ENCODE measurements at places on chromosomes 6 and 20. TPM values are rescaled to one million over a fixed set of nuclear protein-coding genes. Genes with fewer than 3 reads are reported as not detected.

PTGIS gene
- 28.8 TPM for polyA plus RNA-seq

- DNase-seq, result no peak
Measured at GRCh38 chr20:9635750-9636149, 121.4 kb downstream of the LAMP5 start.

SLC17A9 gene
- polyA plus RNA-seq, result 14.4 TPM

UBE2C gene
- polyA plus RNA-seq, result 90.8 TPM

GRCh38 chr6:94129926-94130325 is 710.6 kb upstream of the EPHA7 start:
- no peak for DNase-seq

- DNase-seq, result no peak
Measured at GRCh38 chr6:14434916-14435690, 317.5 kb downstream of the CD83 start.

GRCh38 chr20:40743141-40743775 is 54.2 kb upstream of the MAFB start:
- no peak for DNase-seq

GRCh38 chr20:6492271-6493055 is 275.0 kb upstream of the BMP2 start:
- no peak for DNase-seq

CCM2L gene
- polyA plus RNA-seq, result not detected

- DNase-seq, result no peak
Measured at GRCh38 chr20:3691306-3691705, 9.5 kb upstream of the ADAM33 start.

GRCh38 chr6:153312634-153313033 is 181.6 kb upstream of the RGS17 start:
- DNase-seq, result no peak

GRCh38 chr6:147911686-147912085 is 403.2 kb downstream of the SAMD5 start:
- no peak for DNase-seq

DNA sequence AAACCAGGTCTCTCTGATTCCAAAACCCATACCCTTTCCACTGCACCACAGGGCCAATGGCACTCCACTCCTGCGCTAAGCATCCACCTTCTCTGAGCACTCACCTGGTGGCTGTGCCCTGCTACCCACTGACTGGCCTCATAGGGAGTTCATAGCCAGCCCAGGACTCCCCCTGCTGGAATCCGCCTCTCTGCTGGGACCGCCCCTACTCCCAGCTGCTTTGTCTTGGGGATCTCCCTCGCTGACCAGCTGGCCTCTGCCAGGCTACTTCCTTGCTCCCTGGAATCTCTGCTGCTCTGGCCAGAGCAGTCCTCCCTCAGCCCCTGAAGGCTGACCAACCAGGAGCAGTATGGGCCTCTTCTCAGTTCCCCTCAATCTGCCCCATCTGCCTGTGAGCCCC is 129.7 kb downstream of the FAXC start:
- DNase-seq, result no peak

DNA sequence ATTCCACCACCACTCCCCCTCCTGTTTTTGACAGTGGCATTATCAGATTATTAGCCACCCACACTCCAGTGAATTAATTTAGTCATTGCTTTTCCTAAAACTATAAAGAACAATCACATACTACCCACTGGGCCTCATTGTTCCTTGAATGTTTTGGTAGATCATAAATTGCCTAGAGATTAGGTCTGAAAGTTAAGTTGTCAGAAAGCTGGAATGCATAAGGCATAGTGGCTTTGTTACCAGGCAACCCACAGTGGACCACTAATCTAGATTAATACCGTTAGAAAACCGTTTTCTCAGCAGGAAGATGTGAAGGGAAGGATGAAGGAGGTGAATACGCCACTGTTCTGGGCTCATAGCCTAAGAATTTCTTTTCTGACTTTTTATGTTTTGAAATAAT is 75.6 kb downstream of the SAMD3 start:
- no peak for DNase-seq

PKHD1 gene
- not detected for polyA plus RNA-seq

- DNase-seq, result no peak
Measured at GRCh38 chr6:1957746-1958145, 287.7 kb downstream of the GMDS start.

GRCh38 chr6:21438986-21439352 is 154.6 kb upstream of the SOX4 start:
- DNase-seq, result no peak

GRCh38 chr6:121160276-121160675 is 174.0 kb downstream of the TBC1D32 start:
- DNase-seq, result no peak

DNA sequence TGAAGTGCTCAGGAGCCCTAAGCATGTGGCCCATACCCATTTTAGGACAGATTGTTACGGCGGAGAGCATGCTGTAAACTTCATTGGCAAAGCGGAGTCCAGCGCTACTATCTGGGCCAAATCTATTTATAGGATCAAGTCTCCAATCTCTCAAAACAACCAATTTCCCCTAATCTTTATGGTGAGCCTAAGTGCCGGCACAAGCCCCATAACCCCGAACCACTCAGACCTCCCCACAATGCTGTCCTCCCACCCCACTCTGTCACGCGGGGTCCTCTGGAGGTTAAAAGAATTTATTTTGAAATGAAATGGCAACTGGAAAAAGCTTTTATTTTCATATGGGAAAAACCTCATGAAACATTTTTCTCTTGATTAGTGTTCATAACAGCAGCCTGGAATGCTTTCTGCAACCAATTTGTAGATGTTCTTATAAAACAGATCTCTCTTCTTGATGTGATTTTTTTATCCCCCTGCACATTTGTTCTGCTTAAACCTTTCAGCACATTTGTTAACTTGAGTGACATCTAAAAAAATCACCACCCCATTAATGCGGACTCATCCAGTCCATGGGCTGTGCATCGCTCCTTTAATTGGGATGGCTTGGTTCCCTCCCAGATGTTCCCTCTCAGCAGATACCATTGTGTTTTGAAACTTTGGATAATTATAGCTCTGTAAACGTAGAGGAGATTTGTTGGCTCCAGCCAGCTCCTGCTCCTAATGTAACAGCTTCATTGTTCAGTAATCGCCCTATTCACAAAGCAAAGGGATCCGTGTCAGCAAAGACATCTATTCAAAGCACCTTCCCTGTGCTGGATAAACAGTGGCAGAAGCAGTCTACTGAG is 323.6 kb downstream of the CD83 start:
- DNase-seq, result peak; percentile 81

DNA sequence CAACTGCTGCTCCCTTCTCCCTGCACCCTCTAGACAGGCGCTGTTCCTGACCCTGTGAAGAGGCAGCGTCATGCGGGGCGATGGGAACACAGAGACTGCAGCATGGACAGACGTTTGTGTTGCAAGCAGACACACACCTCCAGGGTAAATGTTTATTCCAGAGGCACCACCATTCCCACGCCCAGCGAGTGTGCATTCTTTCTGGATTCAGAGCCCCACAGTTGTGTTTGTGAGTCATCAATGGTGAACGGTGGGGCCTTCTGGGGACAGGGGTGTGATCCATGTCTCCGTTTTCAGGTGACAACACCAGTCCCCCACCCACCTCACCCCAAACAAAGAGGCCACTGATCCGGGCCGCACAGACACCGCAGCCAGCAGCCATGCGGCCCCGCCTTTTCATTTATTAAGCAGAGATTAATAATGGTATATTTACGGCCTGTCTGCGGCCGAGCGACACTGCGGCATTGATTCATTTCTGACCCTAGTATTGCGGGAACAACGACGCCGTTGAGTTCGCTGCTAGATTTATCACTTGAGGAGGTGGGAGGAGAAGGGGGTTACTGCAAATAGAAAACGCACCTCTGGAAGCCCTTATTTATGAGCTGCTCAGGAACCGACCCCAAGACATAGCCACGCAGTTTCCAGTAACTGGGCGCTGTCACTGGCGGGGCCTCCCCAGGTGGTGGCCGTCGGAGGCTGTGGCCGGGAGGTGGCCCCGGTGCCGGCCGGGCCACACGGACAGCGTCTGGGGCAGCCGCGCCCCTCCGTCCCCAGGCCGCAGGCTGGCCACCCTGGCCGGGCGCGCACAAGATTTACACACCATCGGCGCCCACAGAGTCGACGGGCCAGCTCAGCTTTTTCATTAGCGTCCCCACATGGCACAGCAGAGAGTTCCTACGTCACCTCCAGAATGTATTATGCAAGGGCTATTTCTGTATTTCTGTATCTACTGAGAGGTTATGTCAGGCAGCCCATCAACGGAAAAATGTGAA is 367.6 kb downstream of the THBS2 start:
- DNase-seq, result no peak

- no peak for DNase-seq
Measured at GRCh38 chr6:113315879-113316278, 541.3 kb upstream of the MARCKS start.

DNA sequence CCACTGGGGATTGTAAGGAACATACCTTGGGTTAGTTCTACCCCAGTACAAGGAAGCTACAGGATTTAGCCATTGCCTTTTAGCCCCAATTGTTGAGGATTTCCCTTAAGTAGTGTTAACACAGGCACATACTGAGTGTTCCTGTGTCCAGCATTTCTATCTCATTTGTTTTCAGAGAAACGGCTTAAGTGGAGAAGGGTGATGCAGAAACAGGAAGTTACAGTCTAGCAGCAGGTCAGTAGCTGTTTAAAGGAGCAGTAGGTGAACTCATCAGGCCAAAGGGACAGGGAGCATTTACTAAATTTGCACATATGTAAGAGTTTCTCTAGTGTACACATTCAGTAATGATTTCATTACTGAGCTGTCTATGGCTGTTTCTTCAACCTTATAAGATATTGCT is 644.2 kb upstream of the GJE1 start:
- DNase-seq, result no peak

- no peak for DNase-seq
Measured at GRCh38 chr6:156189195-156189594, 588.0 kb upstream of the ARID1B start.

PAK1IP1 gene
- 15.3 TPM for polyA plus RNA-seq

HLA-DQA2 gene
- polyA plus RNA-seq, result not detected

- DNase-seq, result no peak
Measured at GRCh38 chr20:56626367-56627121, 2.6 kb upstream of the TFAP2C start.

DNA sequence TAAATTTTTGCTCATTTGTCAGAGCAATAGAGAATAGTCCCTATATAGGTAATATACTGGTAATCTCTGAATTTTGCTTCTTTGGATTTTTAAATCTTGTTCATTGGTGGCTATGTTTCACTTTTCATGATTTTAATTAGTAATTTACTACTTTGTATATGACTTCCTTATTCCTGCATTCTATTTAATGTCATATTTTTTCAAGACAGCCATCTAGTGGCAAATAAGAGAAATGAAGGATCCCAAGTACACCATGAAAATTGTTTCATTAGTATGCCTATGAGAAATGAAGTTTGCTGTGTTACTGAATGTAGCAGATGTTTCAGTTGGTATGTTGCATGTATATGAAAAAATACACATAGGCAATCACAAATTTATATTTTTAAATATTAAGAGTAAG is 82.4 kb downstream of the ZNF292 start:
- DNase-seq, result peak; percentile 4

DNA sequence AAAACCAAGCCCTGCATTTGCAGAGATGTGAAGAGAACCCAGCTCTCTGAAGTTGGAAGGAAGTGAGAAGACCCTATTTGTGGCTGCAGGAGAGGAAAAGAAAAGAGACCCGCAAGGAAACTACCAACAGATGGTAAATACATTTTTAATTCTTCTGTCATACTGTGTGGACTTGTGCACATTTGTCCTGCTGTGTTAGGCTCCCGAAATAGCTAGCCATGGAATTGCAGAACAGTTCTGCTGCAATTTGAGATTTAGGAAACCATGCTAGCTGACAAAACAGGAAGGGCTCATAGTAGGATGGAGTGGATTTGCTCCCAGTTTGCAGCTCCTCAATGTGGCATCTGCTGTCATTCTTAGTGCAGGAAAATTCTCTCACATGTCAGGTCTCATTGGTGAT is 12.1 kb upstream of the ATXN1 start:
- no peak for DNase-seq

SGK2 gene
- 0.47 TPM for polyA plus RNA-seq

GRCh38 chr6:43077981-43078511 is 1.9 kb downstream of the PTK7 start:
- no peak for DNase-seq

DNA sequence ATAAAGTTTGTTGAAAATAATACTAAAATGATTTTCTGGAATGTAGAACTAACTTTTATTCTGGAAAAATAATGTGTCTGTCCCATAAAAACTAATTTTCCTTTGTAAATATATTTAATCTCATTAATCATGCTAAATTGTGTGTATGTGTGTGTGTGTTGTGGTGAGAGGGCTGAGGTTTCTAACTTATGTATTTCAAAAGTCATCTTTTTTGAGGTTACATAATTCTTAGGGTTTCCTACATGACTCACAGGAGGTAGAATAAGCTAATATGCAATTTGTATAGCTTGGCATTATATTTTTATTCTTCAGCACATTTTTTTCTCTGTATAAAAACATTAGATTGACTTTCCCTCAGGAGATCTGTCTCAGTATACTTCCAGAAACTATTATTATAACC is 64.1 kb upstream of the CLVS2 start:
- DNase-seq, result no peak

BTN1A1 gene
- not detected for polyA plus RNA-seq

GRCh38 chr6:148514091-148514845 is 171.6 kb downstream of the SASH1 start:
- DNase-seq, result no peak

GRCh38 chr6:143536461-143536865 is 24.9 kb upstream of the FUCA2 start:
- no peak for DNase-seq

DNA sequence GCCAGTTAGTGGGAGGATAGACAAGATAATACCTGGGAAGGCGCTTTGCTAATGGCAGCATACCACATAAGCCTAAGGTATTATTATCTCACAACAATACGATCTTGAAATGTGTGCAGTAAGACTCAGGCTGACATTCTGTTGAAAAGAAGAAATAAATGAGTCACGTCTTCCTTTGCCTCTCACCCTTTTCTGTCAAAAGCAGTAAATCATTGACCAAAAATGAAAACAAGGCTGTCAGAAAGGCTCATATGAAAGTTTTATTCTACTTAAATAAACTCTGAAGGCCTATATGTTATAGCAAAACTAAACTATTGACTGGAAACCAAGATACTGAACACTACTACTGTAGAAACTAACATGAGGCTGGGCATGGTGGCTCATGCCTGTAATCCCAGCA is 43.1 kb upstream of the IL20RA start:
- DNase-seq, result no peak

- DNase-seq, result no peak
Measured at GRCh38 chr6:98782772-98783171, 51.6 kb upstream of the POU3F2 start.

GRCh38 chr6:61909486-61909885 is 376.5 kb downstream of the KHDRBS2 start:
- DNase-seq, result no peak

- DNase-seq, result no peak
Measured at GRCh38 chr6:29864037-29864810, 36.6 kb downstream of the HLA-G start.

DNA sequence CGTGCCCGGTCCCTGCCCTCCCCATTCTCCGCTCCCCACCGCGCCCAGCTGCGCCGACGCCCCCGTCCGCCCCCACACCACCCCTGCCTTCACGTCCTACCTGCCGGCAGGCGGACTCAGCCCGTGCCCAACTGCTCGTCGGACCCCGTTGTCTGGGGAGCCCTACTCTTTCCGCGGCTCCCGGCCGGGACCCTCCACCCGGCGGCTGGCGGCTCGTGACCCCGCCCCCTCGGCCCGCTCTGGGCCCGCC is at the start of gene SERAC1:
SERAC1 (minus strand) TSS at position 223 of the 250 bp plus-strand sequence. CDS start 9,899 bp downstream, outside the sequence.
- no peak for DNase-seq
